Amygdala (tissue), 56 donors: ENCODE measurements at places on chromosomes 3 and 15.
A peak's percentile ranks its signal among the peaks of the same experiment; 100 is the strongest.

DNA sequence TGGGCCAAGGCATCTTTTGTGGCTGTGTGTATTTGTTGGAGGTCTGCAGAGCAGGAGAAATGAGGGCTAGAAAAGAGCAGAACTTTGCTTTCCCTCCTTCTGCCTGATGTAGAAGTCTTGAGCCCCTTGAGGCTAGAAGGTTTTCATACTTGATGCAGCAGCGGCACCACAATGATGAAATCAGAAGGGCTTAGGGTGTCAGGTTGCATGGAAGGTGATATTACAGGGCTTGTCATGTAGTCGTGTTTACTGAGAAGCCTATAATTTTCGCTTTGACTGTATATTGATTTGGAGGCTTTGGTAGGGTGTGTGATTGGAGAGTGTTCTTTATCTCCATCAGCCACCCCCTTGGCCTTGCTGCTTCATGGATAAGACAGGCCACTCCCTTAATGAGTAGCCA is 339.8 kb downstream of the THSD4 start:
- no peak for DNase-seq

- no peak for DNase-seq
These were observed 166.0 kb downstream of the NTRK3 start for GRCh38 chr15:88090481-88091011.

DNA sequence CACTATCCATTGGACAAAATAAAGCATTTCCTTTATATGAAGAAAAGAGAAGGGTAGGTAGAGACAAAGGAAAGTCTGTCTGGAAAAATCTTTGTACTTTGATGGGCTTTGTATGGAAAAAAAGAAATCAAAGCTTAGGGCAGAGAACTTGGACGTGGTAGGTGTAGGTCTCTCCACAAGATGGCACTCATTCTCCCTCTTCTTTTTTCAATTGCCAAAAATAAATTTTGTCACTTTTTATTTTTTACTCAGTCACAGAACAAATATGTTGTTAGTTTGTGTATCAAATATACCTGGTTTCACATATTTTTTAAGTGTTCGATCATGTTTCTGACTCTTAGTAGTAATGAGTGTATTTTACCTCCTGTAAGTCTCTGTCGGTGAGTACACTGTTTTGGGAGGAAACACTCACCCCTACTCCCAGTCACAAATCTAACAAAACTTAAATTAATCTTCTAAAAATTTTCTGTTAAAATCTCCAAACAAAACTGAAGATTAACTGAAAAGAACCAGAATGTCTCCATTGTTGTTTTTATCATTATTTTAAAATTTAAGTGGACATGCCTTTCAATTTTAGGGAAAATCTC is 415.8 kb upstream of the GOLIM4 start:
- DNase-seq, result no peak

DNA sequence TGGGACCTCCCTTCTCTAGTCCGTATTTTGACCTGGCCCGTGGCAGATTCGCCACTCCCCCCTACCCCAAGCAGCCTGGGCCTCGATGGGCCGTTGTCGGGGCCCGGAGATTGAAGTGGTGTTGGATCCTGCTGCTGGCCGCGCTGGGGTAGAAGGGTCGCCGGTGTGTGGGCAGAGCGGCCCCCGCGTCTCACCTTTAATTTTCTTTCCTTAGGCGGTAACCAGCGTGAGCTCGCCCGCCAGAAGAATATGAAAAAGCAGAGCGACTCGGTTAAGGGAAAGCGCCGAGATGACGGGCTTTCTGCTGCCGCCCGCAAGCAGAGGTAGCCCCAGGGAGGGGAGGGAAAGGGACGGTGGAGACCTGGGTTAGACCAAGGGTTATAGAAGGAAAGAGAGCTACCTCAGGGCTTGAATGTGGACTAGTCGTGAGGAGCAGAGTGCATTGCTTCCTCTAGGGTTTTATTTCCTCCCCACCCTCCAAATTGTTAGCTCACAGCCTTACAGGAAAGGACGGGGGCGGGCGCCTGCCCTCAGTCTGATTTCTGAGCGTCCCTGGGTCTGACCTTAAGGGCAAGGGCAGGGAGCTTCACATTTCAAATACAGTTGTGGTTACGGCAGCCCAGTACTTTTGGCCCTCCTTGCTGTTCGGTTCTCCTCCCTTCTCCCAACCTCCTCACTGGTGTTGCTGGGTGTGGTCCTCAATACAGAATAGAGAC is 799 bp downstream of the SERF2 start:
- DNase-seq, result peak; percentile 27

GRCh38 chr3:49924683-49925082 is 4.9 kb downstream of the MON1A start:
- DNase-seq, result no peak

GRCh38 chr3:130516645-130517512 is at the start of gene COL6A6:
COL6A6 (plus strand) TSS chr3:130517177; CDS start chr3:130560365, 43,188 bp downstream.
- no peak for DNase-seq
